ENCODE measurements at places on chromosomes 2 and 18. TPM values are rescaled to one million over a fixed set of nuclear protein-coding genes. Genes with fewer than 3 reads are reported as not detected.

TMEM17 gene
- 4.3 TPM for total RNA-seq

NAT8 gene
- total RNA-seq: 12.0 TPM

LIMS2 gene
- total RNA-seq: 13.8 TPM

CCDC68 gene
- 9.3 TPM for total RNA-seq

SERPINB13 gene
- total RNA-seq: not detected

SCYGR4 gene
- total RNA-seq: not detected

All from metanephros (tissue), 2 donors.